MV-4-11 (cell line): ENCODE measurements at places on chromosomes 4 and X.

GRCh38 chr4:159508917-159509500 is 406.1 kb downstream of the RAPGEF2 start:
- no peak for DNase-seq

GRCh38 chr4:38917481-38918025 is 49.9 kb downstream of the FAM114A1 start:
- no peak for DNase-seq

DNA sequence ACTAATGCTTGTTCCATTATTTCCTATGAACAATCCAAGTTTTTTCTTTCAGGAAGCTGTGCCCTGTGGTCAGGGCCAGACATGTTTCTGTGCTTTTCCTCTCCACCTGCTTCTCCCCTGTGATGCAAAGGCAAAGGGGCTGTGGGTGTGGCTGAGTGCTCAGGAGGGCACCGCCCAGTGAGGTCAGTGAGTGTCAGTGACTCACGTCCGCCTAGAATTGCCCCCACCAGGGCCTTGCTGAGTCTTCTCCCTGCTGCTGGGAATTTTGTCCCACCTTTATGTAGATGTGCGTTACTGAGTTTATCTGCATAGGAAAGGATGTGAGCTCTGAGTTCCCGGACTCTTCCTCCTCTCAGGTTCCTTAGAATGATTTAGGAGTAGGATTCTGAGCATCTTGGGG is 283.2 kb downstream of the DCHS2 start:
- DNase-seq, result no peak

- DNase-seq, result no peak
Observed at GRCh38 chrX:50988649-50989048, 78.1 kb downstream of the BMP15 start.

GRCh38 chr4:135548711-135549110 is 1347.1 kb upstream of the PABPC4L start:
- DNase-seq, result no peak

DNA sequence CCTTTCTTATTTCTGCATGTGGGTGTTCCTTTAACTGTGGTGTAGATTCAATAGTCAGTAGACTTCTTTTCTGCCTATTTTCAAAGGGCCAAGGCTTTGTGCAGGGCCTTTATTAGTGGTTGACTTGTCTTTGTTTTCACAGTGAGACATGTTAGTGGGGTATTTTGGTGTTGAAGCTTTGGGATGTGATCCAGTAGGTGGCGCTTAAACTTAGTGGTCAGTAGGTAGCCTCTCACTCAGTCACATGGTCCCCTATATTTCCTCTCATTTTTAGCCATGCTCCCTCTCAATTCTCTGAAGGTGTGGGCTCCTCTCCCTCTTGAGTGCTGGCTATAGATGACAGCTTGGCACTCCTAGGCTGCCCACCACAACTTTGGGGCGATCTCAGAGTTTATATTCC is 23.4 kb upstream of the SLC10A7 start:
- peak; percentile 22 for DNase-seq

DNA sequence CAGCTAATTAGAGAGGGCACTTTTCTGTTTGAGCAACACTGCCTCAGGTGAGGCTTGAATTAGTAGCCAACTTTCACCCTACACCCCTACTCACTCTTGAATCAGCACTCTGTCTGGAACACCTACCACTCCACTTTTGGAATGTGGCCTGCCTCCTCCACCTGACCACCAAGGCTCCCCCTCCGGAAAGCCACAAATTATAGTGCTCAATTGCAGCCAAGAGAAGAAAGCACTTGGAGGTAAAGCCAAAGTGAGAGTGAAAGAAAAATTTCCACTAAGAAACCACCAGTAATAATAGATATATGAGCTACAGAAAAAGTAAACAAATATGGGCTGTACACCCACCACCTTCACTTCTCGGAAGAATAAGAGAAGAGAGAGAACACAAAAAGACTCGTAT is 41.1 kb downstream of the PPP3CA start:
- no peak for DNase-seq

DNA sequence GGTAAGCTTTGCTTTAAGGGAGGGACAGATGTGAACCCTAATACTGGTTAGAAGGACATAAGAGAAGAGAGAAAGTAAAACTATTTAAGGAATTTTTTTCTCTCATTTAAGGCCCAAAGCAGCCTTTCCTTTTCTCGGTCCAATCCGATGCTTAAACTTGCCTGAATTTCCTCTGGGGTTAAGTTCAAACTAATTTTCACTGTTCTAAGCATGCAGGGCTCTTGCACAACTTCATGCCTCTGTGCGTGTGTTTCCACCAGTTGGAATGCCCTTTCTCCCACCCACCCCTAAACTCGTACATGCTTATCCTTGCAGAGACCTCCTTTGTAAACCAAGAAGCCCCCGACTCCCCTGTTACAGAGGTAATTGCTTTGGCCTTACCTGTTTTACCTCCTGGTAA is 204.7 kb downstream of the CBR4 start:
- no peak for DNase-seq

GRCh38 chrX:151711154-151711553 is 4.7 kb upstream of the FATE1 start:
- DNase-seq, result no peak

DNA sequence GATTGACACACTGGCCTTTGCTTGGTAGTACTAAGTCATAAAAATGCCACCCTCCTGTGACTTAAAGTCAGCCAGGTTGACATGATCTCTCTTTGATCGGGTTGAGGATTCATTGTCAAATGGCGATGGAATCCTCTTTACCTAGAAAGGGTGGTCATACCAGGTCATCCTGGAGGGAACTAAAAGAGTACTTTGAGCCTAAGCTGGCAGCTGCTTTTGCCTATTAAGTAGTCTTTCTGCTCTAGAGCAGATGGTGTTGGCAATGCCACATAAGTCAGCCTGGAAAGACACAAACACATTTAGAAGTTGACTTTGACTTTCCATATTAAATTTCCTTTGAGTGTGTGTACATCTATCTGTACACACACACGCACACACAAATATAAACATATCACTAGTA is 39.2 kb upstream of the C4orf54 start:
- no peak for DNase-seq

GRCh38 chrX:95063554-95063953 is 1389.5 kb downstream of the FAM133A start:
- no peak for DNase-seq
